ENCODE measurements at places on chromosomes 1 and 21.

DNA sequence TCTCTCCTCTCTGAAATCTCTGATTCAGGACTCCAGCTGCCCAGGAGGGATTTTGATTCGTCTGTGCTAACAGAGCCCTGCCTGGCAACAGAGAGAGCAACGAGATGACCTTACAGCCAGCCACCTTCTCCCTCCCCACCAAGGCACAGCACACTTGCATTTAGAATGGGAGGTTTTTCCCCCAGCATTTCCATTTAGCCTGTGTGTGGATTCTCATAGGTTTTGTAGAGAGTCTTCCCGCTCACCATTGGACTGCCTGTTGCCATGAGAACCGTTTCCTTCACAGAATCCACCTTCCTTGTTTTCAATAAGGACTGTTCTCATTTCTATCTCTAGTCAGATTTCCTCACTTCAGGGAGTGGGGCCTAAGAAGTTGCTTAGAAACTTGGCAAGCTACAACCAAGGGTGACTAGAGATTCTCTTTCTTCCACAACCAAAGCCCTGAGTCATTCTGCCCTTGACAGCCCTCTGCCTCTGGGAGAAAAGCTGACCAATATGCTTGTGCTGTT, 5.8 kb upstream of the IKBKE start:
- peak; percentile 78 for DNase-seq

DNA sequence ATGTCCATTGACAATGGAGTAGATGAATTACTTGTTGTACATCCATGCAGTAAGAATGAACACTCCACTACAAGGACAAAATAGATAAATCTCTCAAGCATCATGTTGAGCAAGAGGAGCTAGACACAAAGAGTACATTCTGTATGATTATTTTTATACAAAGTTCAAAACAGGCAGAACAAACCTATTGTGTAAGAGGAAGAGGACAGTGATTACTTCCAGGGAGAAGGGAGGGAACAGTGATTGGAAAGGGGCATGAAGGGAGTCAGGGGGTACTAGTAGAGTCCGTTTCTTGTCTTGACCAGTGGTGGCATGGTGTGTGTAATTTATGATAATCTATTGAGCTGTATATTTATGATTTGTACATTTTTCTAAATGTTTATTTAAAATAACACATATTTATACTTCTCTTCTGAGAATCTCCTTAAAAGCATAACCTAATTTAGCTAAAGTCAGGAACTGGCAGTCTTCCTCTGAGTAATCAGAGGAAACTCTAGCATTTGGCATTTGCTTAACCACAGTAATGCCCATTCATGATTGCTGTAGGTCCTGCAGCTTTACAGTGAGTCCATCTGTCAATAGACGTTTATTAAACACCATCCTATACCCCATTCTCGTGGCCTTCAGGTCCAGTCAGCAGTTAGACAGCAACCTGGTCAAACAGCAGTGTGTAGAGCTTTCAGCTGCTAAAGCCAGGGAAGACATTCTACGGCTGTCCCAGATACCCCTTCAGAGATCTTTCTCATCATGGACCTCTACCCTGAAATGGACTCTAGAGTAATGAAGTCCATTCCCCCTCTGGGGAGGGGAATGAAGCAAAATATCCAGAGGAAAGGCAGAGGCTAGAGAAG, 114.1 kb upstream of the GALNT2 start:
- no peak for DNase-seq

DNA sequence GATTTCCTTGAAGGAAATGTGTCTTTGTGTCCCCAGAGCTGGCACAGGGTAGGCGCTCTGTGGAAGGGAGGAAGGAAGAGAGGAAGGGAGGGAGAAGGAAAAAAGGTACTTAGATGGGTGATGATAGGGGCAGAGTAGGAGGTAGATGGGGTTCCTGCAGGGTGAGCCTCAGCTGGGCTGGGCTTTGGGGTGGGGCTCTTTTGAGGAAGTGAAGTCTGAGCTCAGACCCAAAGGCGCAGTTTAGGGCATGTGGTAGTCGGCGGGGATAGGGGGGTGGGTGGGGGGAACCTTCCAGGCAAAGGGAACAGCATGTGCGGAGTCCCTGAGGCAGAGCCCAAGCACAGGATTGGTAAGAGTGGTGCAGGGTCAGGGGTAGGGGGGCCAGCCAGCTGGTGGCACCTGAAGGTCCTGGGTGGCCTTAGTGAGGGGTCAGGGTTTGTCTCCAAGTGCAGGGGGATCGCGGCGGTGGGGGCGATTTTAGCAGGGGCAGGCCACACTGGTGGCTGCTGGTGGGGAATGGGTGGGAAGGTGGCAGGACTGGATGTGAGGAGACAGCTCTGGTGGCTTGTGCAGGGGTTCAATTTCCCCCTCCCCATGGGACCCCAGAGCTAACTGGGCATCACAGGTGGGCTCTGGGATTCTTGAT, 8.4 kb upstream of the HTR6 start:
- no peak for DNase-seq

- DNase-seq, result no peak
These were observed 85.1 kb downstream of the KCNN3 start for GRCh38 chr1:154784924-154785531.

- no peak for DNase-seq
These were observed 40.4 kb upstream of the APOBEC4 start for GRCh38 chr1:183693521-183693920.

DNA sequence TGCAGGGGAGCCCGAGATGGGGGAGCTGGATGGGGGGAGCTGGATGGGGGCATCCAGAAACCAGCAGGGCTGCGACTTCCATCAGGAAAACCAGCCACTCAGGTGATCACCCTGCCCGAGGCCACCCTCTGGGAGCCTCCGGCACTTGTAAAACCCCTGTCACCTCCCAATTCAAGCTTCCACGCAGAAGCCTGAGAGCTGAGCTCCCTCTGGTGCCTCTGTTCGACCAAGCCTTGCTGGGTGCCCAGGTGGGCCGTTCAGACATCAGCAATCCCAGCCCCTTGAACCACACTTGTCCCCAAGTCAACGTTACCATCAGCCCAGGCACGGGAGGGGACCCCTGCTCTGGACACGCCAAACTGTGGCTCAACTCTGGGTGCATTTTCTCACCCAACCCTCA, 59.6 kb downstream of the MEGF6 start:
- no peak for DNase-seq

GRCh38 chr1:8625491-8625890, 191.9 kb downstream of the RERE start:
- DNase-seq, result no peak

DNA sequence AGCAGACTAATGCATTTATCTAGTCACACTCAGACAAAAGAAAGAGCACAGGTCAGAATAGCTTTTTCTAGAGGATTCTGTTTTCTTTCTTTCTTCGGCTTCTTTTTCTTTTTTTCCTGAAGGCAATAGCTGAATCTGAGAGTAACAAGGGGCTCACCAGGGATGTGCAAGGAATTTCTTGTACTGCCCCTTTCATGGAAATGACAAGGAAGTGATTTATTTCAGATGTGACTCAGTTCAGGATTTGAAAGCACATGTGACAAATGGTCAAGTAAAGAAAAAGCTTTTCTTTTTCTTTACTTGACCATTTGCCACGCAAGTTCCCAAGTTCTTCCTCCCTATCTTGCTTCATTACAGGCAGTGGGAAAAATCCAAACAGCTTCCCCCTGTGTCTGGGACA, 202.0 kb downstream of the GABPA start:
- DNase-seq, result no peak

DNA sequence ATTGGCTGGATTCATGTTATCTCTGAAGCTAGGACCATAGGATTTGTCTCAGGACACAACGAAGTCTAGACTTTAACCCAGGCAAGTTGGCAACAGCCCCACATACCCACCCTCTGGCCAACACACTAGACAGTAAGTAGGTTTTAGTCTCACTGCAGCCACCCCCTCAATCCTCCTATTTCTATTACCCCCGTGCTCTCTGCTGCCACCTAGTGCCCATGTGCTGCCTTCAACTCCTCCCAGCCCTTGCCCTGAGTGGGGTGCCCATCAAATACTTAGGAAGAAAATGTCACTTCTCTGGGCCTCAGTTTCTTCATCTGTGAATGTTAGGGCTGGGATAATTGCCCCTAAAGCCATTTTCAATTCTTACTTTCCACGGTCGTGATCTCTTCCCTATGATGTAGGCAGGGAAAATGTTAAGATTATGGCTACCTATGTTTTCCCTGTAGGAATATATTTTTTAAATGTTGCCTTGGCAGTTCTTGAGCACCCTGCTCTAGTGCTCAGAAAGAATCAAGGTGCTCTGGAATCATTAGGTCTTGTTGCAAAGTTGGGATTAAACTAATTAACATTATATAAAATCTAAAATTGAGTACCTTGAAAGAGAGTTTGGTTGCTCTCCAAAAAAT, 213.0 kb downstream of the LMX1A start:
- DNase-seq, result no peak

DNA sequence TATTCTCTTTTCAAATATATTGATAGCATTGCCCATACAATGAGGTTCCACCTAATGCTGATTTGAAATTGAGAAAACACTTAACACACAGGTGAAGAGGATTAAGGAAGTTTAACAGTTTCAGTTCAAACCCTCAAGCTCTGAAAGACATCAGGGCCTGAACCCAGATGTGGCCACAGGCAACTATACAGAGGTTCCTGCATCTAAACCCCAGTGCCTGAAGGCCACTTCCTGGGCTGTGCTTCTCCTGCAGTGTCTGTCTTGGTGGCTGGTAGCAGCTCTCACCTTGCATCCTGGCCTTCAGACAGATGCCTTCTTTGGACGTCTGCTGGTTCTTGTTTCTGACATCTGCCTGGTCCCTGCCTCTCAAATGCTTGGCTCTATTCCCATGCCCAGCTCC, 25.1 kb upstream of the NGF start:
- no peak for DNase-seq

DNA sequence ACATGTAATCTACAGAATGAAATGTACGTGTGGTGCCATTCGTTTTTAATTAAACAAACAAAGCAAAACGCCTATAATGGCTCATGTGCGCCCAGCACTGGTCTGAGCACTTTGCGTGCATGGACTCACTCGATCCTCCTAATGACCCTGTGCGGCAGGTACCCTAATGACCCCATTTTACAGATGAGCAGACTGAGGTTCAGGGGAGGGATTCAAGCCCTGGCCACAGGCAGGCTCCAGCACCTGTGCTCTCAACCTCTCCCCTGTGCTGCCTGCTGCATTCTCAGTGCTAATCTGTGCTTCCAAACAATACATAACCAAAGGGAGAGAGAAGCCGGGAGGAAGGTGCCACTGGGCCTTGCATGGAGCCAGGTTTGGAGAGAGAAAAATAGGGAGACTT, 124.2 kb upstream of the ZBTB40 start:
- no peak for DNase-seq

DNA sequence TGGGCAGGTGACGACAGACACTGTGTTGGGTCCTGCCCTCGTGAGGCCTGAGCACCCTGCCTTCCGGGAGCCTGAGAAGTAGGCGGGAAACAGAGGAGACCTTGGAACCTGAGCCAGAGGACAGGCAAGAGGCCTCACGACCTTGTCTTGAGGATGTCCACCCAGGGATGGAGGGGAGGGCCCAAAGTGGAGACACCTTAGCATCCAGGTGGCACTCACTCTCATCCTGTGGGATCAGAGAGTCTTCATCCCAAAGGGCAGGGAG, 347.2 kb downstream of the NPHP4 start:
- no peak for DNase-seq

GRCh38 chr1:211985556-211986264, 49.6 kb downstream of the INTS7 start:
- DNase-seq, result no peak

- peak; percentile 85 for DNase-seq
These were observed 17.2 kb downstream of the CDCP2 start for GRCh38 chr1:54135436-54136120.

- peak; percentile 28 for DNase-seq
These were observed 322.1 kb upstream of the LYPLAL1 start for GRCh38 chr1:218851586-218851985.

DNA sequence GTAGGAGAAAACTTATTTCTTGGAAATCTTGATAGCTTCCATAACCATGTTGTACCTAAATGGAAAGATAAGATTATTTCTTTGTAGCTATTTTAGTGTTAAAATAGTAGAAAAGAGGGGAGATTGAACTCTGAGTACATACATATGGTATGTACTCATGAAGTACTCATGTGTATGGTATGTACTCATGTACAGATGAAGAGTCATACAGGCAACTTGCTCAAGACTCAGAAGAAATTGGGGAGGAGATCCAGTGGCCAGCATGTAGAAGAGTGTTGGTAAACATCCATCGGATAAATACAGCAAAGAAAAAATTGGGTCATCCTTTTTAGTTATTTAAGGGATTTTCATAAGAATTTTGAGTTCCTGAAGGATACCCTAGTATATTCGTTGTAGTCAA, 29.0 kb downstream of the MDM4 start:
- peak; percentile 31 for DNase-seq

GRCh38 chr1:236522937-236523703, 662 bp upstream of the LGALS8 start:
- DNase-seq, result no peak

- no peak for DNase-seq
These were observed 28.9 kb downstream of the RUNX3 start for GRCh38 chr1:24900985-24901781.

DNA sequence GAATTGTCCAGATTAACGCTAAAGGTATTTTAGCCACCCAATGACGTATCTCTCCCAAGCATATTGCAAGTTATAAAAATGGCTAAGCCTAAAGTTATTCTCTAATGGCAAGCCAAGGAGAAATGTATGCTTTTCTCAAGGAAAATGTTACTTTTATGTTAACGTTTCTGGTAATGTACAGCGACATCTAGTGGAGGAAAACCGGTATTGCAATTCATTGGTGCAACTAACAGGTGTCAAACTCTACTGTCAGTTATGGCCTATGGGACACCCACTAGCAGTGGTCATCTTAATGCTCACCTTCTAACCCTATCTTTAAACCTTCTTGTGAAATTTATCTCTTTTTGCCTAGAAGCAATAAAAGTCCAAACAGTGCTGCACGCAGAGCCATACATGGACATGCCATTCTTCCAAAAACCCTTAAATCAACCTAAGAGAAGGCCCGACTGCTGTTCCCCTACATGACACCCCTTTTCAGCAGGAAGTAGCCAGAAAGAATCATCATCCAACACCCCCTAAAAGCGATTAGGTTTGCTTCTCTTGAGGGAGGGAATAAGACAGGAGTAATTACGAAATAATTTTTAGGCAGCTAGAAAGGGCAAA, 68.7 kb upstream of the LRIF1 start:
- DNase-seq, result peak; percentile 22

- DNase-seq, result no peak
These were observed 105.2 kb upstream of the ZNF648 start for GRCh38 chr1:182166750-182167149.

- no peak for DNase-seq
These were observed 77.3 kb downstream of the ARHGEF10L start for GRCh38 chr1:17616731-17617279.

DNA sequence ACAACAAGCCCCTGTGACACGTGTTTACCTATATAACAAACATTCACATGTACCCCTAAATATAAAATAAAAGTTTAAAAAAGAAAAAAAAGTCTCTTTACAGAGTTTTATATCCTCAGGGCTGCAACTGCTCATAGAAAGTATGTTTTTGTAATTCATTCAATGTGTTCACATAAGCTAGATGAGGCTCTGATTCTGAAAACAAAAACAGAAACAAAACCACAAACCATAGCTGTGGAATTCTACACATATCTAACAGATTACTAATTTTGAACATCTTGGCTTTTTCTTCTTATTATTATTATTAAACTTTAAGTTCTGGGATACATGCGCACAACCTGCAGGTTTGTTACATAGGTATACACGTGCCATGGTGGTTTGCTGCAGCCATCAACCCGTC, 579.6 kb upstream of the ZRANB2 start:
- peak; percentile 82 for DNase-seq

All from fibroblast of skin of right quadriceps (primary cell).